PC-3 (cell line): ENCODE measurements at places on chromosomes 5 and 9. TPM values are rescaled to one million over a fixed set of nuclear protein-coding genes. Genes with fewer than 3 reads are reported as not detected.
A peak's percentile ranks its signal among the peaks of the same experiment; 100 is the strongest.

DNA sequence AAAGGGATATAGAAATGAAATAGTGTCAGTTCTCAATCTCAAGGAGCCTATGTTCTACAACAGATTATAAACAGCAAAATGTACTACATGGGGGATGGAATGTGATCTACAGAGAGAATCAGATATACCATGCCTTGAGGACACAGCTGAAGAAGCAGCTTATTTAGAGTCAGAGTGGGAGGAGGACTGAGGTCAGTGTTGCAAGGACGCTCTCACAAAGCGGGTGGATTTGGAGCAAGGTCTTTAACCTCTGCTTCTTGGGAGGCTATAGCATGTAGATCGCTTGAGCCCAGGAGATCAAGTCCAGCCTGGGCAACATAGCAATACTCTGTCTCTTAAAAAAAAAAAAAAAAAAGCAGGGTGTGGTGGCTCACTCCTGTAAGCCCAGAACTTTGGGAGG, 32.8 kb upstream of the PLIN2 start:
- H3K27me3 ChIP-seq = no peaks in the 10 kb centered on the region
- no peaks in the 10 kb centered on the region for H3K36me3 ChIP-seq
- H3K4me1 ChIP-seq = peaks cover 23% of the 10 kb centered on the region
- no peak for DNase-seq
- H3K4me3 ChIP-seq = no peak overlapping the region

DNA sequence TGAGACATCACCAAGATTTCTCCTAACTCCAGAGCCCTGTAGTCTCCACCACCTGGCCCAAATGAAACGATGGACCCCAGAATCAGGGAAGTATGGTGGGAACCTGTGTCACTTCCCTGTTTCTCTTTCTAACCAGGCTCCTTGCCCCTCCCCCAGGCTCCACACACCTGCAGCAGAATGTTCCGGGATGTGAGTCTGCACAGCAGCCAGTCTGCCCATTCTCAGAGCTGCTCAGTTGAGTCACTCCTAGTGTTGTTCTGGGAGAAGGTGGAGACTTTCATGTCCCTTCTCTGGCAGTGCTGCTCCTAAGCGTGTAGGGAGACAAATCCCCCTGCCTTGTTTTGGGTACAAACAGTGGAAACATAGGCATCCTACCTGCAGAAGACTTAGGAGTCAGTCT, 76.0 kb upstream of the XPA start:
- no peak overlapping the region for H3K4me3 ChIP-seq
- H3K27ac ChIP-seq = peak overlapping the region; percentile 34
- peak; percentile 43 for DNase-seq

GRCh38 chr9:136399176-136400037, 563 bp downstream of the SNAPC4 start:
- no peaks in the 10 kb centered on the region for H3K27me3 ChIP-seq
- DNase-seq = peak; percentile 22
- H3K4me1 ChIP-seq = peaks cover 12% of the 10 kb centered on the region
- H3K27ac ChIP-seq = no peak overlapping the region; the same call in 1 of the 2 replicates
- peak overlapping the region; percentile 91 for H3K4me3 ChIP-seq
- H3K36me3 ChIP-seq = peaks cover 3% of the 10 kb centered on the region; the same call in 1 of the 2 replicates

- no peak overlapping the region for H3K4me3 ChIP-seq
- H3K27ac ChIP-seq = no peak overlapping the region
- no peak for DNase-seq
- no peaks in the 10 kb centered on the region for H3K4me1 ChIP-seq
These were observed 372.6 kb downstream of the KDM4C start for GRCh38 chr9:7130266-7130820.

The AJM1 gene
- 1.4 and 2.6 TPM in 2 replicates for total RNA-seq

The F2RL2 gene
- 0.11 TPM in 1 of 2 replicates, not detected in the other for total RNA-seq

The MRPL36 gene
- 91.9 and 116 TPM in 2 replicates for total RNA-seq
